ENCODE measurements at places on chromosomes 2 and 18. TPM values are rescaled to one million over a fixed set of nuclear protein-coding genes. Genes with fewer than 3 reads are reported as not detected.

- no peak for DNase-seq
These were observed 293.6 kb upstream of the THUMPD2 start for GRCh38 chr2:40072442-40073232.

DNA sequence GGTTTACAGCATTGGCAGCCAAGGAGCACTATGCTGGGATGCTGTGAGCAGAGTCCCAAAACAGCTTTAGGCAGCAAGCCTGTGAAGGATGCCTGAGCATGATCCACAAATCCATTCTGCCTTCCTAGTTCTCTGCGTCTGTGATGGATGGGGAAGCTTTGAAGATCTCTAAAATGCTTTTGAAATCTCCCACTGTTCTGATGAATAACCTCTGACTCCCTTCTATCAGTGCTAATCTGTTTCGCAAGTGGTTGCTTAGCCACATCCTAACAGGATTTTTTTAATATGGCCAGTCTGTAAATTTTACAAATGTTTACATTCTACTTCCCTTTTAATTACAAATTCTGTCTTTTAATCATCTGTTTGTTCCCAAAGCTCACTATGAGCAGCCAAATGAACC, 319.2 kb downstream of the GULP1 start:
- no peak for DNase-seq

DNA sequence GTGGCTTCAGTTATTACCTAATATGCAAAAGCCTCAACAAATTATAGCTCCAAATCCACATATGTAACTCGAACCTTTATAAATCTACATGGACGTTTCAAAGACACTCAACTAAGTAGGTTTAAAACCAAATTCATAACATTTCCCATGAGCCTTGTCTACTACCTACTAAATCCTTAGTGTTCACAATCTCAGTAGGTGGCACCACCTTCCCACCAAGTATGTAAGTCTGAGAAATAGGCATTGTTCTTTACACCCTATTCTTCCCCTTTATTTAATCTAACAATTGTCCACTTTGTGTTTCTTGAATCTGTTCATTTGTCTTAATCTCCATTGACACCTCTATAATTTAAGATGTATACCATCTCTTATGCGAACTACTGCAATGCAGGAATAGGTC, 4.6 kb downstream of the PIGN start:
- DNase-seq: no peak

RAB6D gene
- total RNA-seq: not detected

ASPRV1 gene
- total RNA-seq: 0.15 TPM

SIX3 gene
- total RNA-seq: not detected

SGPP2 gene
- not detected for total RNA-seq

LMAN1 gene
- 98.3 TPM for total RNA-seq

RAX gene
- not detected for total RNA-seq

LIPG gene
- total RNA-seq: 96.2 TPM
